ENCODE measurements at places on chromosomes 5 and 9.

DNA sequence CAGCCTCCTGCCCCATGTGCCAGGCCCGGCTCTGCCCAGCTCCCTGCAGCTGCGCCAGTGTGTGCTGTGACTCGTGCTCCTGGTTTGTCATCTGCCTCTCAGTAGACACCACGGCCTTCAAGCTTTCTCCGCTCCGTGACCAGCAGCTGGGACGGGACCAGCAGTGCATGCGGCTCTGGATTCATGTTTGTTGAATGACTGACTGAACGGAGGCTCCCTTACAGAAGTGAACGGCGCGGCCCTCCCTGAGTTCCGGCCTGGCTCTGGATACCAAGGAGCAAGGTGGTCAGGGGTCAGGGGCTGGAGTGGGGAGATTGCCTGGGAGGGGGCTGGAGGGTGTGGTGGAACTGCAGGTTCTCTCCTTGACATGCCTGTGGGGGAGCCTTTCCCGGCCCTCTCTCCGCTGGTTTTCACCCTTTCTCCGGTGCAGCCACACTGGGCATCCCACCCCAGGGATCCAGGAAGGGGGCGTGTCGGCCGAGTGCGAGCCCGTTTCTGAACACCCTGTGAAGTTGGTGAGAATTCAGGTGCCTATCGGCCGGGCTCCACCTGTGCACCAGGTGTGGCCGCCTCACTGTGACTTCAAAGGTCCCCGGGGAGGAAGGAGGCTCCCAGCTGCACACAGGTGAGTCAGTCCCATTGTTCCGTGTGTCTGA lies 11.1 kb upstream of the CEP72 start:
- no peak for DNase-seq

DNA sequence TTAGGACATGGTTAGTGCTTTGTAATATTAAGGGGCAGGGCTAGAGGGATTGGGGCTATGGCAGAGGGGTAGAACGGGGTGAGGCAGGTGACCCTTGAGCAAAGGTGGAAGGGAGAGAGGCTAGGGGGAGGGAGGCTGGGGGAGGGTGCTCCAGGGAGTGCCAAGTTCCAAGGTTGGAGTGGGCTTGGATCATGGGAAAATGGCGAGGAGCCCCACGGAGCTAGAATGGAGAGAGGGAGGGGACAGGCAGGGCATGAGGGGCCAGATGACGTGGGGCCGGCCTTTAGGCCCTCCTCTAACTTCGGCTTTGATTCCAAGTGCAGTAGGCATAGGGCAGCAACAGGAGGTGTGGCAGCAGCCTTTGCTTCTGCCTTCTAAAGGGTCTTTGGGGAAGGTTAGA lies 171.8 kb upstream of the PANK3 start:
- DNase-seq, result no peak

DNA sequence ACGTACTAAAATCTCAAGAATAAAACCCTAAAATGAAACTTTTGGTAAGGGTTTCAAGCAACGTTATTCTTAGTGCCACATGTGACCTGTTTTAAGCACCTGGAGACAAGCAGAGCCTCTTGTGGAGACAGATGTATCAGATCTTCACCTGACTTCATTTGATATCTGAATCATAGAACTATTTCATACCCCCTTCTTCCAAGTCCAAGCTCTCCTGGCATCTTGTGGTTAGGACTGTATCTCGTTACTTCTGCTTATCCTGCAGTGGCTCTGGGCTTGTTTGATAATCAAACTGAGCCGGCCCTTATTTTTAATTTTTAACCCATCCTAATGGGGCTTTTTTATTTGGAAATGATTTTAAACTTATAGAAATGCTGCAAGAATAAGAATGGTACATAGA lies 11.1 kb upstream of the FSD1L start:
- no peak for DNase-seq

- DNase-seq, result no peak
Measured at GRCh38 chr5:118988866-118989180, 476 bp upstream of the DTWD2 start.

- DNase-seq, result no peak
Measured at GRCh38 chr5:7894860-7895259, 25.9 kb downstream of the MTRR start.

DNA sequence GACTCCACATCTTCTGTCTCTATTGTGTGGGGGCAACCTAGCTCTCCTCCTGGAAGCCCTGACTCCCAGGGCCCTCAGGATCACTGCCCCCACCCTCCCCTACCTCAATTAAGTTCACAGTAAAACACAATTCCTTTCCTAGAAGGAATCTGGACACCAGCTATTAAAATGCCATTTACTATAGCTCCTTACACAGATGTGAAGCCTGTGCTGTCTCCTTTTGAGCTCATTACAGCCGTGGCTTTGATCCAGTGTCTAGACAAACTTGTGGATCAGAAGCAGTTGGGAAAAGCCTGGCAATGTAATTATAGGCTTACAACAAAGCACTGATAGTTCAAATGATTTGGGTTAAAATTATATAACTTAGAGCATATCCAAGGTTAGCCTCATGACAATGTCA lies 107.0 kb upstream of the SMIM23 start:
- DNase-seq, result no peak

DNA sequence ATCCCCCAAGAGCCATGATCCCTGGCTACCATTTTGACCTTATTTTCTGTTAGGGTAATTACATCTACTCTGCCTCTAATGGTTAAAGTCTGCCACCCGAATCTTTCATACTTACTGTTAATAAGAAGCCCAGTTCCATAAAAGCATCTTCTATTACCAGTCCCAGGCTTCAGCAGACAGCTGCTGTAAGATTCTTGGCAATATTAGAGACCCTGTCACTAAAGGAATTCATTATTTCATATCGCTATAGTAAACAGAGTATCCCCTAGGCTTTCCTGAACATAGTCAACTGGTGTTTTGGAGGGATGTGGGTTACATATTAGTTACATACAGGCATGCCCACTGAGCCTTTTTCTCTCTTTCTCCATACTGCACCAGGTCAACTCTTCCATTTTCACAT lies 608.7 kb upstream of the SEMA6A start:
- no peak for DNase-seq

DNA sequence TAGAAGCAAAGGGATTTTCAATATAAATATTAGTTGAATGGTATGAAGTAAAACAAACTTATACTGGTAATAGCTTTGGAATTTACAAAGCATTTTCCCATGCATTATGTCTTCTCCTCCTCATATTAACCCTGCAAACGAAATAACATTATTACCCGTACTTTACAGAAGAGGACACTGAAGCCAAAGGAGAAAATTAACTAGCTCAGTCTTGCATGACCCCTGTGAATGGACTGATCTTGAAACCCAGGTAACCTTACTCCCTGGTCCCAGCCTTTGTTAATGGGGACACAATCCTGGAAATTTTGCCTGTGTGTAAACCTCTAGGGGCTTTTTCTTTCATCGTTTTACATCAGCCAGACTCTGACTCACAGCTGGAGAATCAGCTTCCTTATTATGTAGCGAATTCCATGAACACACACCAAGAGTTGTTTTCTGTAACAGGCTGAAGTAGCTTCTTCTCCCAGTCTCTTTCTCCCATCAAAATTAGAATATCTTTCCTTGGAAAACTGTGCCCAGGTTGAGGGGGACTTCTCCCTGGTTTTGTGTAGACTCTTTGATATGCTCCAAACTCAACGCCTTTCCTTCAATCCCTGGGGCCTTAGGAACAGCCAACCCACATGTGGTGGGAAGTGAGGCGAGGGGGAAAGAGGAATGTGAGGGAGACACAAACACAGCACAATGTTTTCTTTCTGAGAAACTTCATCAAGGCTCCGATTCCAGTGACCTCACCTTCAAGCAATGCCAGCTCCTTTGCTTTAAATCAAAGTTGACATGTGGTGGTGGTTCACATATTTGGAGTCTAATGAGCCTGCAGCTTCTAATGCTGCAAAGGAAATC lies 480.9 kb upstream of the PAPPA start:
- DNase-seq, result no peak

GRCh38 chr9:108347463-108348188 lies 508.2 kb downstream of the ACTL7B start:
- DNase-seq, result no peak

DNA sequence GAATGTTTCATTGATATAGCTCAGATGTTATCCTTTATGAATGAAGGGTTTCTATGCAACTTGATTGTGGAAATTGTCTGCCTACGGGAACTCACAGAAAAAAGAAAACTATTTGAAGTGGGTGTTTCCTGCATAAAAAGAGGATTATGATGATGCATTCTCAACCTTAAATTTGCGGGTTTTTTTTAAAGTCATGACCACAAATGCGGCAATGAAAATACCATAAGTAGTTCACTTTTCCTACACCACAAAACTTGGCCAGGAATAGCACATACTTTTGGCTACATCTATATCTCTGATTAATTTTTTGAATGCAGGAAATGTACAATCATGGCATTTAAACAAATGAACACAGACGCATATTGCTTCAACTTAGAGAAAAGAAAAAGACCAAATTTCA lies 754.7 kb downstream of the DTWD2 start:
- no peak for DNase-seq

DNA sequence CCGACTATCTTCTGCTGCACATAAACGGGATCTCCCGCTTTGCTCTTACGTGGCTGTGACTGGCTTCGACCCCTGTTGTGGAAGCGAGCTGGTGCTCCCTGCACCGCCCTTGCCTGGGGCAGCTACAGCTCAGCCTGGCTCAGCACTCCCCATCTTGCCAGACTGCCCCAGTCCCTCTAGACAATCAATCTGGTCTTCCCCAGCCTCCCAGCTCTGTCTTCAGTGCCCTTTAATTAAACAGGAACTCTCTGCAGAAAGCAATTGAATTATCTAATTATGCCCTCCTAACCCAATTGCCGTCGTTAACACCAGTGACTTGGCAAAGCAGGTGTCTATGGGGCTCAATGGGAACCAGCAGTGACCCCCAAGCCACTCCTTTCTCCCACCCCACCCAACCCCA lies 18.9 kb upstream of the NTNG2 start:
- DNase-seq, result no peak

DNA sequence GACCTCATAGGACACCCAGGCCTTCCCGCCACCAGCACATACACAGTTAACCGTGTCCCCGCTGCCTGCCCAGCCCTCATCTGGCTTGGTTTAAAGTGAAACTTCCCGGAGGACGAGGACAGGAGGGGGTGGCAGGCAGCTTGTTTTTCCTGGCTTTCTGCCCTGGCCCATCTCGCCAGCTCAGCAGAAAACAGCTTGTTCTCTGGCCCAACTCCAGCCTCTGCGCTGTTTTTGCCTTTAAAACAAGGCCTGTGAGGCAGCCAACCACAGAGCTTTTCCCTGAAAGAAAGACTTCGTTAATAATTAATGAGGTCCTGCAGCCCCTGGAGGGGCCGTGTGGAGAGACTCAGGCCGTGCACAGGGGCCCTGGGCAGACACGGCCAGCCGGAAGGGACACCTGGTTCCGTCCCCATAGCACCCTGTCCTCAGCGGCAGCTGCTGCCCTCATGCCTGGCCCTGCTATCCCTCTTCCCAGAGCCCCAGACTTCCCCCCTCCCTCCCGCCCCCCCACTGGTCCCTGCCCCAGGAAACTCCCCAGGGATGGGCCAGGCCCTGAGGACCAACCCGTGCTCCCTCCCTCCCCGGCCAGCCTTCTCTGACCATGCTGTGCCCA lies 108.7 kb downstream of the RXRA start:
- peak; percentile 95 for DNase-seq

GRCh38 chr9:16775330-16775729 lies 95.1 kb downstream of the BNC2 start:
- no peak for DNase-seq

DNA sequence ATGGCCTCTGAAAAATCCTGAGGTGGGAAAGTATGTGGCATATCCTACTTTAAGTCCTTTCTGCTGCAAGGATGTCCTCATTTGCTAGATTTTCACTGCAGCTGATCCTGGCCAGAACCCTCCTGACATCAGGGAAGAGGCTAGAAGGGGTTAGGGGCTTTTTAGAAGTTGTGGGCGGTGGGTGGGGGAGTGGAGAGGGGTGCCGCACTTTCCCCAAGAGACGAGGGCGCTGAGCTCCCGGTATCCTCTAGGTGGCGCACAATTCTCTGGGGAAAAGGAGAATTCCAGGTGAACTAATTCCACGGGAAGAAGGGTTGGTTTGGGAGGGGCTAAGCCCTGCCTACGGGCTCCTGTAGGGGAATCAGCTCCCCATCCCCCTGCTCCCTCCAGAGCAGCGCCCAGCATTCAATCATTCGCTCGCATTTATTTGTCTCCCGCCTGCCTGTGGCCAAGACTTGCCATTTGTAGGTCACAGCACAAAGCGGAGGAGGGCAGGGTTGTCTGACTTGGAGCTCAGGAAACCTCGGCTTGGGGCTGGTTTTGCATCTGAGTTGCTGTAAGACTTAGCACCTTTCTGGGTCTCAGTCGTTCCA lies 42.9 kb upstream of the HAND1 start:
- peak; percentile 4 for DNase-seq

Data from C1 segment of cervical spinal cord (tissue), 14 donors.